ENCODE measurements at places on chromosomes 5 and 9. TPM values are rescaled to one million over a fixed set of nuclear protein-coding genes. Genes with fewer than 3 reads are reported as not detected.

Gene ECM2
- 0.10 TPM for total RNA-seq

Gene CARTPT
- not detected for total RNA-seq

Gene KIF12
- total RNA-seq = 2.0 TPM

Gene NPR3
- 20.9 TPM for total RNA-seq

Gene LRRC19
- total RNA-seq = not detected

Gene SLC9A3
- 2.4 TPM for total RNA-seq

Gene BTNL9
- total RNA-seq = 0.88 TPM

Gene MPDZ
- total RNA-seq = 12.9 TPM

Gene CARD6
- 4.2 TPM for total RNA-seq

Gene FIBCD1
- total RNA-seq = 14.4 TPM

Gene WWC1
- total RNA-seq = 92.8 TPM

Gene STK32A
- 0.22 TPM for total RNA-seq

Gene RPL7A
- total RNA-seq = 3,321 TPM

Gene PPP3R2
- total RNA-seq = not detected

Gene PCA3
- total RNA-seq = not detected

Gene CCL28
- 0.21 TPM for total RNA-seq

Gene NAIP
- 0.63 TPM for total RNA-seq

Gene CAMSAP1
- 20.2 TPM for total RNA-seq

Gene TMEM232
- 0.10 TPM for total RNA-seq

Gene SLC6A19
- total RNA-seq = not detected

Gene SPINK5
- not detected for total RNA-seq

Gene DNAJC21
- total RNA-seq = 36.6 TPM

Gene WHRN
- total RNA-seq = 5.1 TPM

Gene TMEM174
- not detected for total RNA-seq

Gene ANGPTL2
- not detected for total RNA-seq

Gene PBX3
- 13.8 TPM for total RNA-seq

Gene OCLN
- 11.9 TPM for total RNA-seq

Gene PLAC8L1
- total RNA-seq = not detected

Gene PTPRD
- total RNA-seq = 0.26 TPM

Gene DNAJC18
- total RNA-seq = 6.4 TPM

Gene ENTREP1
- total RNA-seq = 0.48 TPM

Gene FSD1L
- total RNA-seq = 2.9 TPM
